ENCODE measurements at places on chromosomes 5 and 9.

DNA sequence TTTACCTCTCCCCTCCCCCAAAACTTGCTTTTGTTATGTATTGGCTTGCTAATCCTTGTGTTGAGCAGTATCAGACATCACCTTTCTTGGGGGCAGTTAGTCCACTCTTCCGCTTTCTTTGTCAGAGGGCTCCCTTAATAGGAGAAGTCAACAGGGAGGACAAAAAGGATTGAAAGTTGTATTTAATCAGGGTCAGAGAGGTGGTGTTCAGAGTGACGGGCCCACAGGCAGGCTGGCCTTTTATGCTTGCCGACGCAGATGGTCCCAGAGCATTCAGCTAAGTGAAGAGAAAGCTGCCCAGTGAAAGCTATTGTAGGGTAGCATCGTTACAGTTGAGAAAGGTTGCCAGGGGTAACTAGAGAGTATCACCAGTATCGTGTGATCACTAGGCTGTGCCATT, 131.1 kb downstream of the ZCCHC7 start:
- DNase-seq: no peak

DNA sequence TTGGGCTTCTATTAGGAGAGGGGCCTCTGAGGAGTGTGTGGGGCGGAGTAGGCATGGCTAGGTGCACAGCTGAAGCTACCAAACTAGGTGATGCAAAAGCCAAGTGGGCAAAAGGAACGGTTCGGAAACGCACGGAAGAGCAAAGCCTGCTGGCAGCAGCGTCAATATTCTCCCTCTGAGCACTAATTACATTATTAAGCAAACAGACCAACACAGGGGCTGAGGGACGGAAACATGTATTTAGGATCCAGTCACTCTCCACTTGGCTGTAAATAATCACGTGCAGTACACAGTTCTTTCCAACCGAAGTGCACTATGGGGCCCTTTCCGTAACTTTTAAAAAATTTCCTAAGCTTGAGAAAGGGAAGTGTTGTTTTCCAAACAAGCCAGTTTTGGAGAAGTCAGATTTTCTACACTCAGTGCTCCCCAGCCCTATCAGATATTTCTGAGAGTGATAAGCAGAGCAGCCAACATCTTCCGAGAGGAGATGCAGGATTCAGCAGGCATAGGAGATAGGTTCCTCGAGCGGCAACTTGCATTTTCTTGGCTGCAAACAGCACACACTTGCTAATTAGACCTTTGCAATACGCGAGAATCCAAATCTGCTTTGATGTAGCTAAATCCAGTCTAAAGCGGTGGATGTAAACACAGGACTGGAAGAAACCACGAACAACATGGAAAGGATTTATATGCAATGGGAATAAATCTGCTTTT, 217.2 kb upstream of the TBCA start:
- no peak for DNase-seq

DNA sequence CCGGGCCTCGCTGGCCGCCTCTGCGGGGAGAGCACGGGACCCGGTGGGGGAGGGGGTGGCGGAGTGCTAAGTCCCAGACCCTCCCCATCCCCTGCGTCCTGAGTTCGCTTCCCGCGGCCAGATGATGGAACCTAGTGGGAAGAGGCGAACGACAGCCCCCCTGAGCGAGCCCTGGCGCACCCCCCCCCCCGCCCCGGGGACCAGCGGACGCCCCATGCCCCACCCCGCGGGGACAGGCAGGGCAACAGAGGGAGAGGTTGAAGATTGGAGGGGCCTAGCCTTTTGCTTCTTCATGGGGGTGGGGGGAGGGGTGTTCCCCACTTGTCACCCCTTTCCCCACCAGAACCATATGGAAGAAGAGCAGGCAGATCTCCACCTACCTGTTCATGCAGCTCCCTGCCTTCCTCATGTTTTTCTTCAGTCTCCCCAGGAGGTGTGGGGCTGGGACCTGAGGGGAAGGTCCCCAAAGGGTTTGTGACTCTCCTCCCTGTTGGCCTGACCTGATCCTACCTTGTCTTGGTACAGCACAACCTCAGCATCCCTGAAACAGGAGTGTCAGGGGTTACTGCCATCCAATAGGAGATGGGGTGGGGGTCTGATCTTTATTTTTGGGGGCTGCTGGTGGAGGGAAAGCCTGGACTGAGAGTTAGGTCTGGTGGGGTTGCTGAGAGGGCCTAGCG, 485 bp downstream of the FAM53C start:
- DNase-seq: no peak

DNA sequence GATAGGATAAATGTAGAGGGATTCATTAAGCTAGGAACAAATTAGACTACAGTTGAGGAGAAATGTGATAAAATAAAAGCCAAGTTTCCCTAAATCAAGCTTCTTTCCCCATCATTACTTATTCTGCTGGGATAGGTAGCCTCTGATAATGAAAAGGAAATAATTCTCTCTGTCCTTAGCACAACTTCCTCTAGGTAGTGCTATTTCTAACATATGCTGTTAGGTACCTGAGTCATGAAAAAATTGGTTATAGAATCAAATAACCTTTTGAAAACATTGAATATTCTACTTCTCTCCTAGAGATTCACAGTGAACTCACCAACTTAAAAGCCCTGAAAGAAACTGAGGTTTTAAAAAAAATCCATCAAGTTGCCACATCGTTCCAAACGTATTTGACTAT, 1793.1 kb downstream of the EFNA5 start:
- DNase-seq: no peak

DNA sequence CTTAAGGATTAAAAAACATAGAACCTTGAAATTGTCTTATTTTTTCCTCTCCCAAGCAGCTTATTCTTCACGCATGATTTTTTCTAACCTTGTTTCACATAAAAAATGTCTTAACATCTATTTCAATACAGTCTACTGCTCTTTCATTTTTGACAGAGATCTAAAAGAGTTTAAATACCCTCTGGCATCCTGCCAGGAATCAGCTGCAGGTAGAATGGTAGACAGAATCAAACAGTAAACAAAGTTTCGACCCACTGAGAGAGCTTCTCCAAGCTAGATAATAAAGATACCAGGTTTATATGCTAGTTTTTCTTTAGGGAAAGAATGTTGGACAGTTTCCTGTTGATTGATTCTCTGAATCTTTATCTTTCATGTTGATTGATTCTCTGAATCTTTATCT, 555.8 kb upstream of the CDH9 start:
- DNase-seq: no peak

Measured in stimulated activated CD8-positive, alpha-beta memory T cell treated with anti-CD3 and anti-CD28 coated beads, Interleukin-15, amount 100 ng/mL, for 48 hours (primary cell).